ENCODE measurements at places on chromosomes 6 and 20.

GRCh38 chr20:610130-611046 lies at the start of gene TCF15:
TCF15 (minus strand) TSS chr20:610309; CDS start chr20:610237, 72 bp downstream.
- DNase-seq = peak; percentile 47

GRCh38 chr6:92593201-92593600 lies 826.2 kb downstream of the EPHA7 start:
- DNase-seq = no peak

- DNase-seq = no peak
Measured at GRCh38 chr6:23282252-23283021, 713.1 kb downstream of the HDGFL1 start.

GRCh38 chr6:170087941-170088581 lies 202.8 kb downstream of the DLL1 start:
- DNase-seq = no peak

GRCh38 chr6:73951183-73951582 lies 255.2 kb downstream of the CD109 start:
- no peak for DNase-seq

DNA sequence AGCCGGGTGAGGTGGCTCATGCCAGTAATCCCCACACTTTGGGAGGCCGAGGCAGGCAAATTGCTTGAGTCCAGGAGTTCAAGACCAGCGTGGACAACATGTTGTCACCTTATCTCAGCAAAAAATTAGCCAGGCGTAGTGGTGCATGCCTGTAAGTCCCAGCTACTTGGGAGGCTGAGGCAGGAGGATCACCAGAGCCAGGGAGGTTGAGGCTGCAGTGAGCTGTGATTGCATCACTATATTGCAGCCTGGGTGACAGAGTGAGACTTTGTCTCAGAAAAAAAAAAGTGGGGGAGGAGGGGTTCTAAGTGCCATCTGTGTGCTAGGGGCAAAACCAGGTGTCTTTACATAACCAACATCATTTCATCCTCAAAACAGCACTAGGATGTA lies 48.3 kb downstream of the CDK5RAP1 start:
- DNase-seq = no peak

DNA sequence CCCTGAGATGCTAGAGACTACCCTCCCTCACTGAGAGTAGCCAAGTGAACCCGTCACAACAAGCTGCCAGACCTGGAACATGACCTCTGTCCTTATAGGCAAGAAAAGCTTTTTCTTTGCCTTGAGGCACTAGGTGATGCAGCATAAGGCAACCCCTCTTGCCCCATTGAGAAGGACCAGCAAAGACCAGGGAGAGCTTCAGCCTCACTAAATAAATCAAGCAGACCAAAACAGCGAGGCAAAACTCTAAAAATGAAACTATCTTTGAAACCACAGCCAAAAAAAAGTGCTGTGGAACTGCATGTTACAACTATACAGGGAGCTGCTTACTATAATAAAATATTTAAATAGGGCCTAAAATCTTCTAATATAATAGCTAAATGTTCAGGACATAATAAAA lies 62.6 kb upstream of the FAM83B start:
- no peak for DNase-seq

DNA sequence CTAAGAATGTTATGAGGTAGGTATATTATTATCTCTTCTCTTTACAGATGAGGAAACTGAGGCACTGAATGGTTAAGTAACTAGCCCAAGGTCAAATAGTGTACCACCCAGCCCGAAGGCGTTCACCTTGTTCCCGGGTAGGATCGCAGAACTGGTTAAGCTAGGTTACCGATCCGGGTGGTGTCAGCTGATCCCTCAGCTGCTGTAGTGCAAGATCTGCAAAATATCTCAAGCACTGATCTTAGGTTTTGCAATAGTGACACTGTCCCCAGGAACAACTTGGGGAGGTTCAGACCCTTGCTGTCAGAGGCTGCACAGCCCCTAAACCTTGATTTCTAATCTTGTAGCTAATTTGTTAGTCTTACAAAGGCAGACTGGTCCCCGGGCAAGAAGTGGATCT lies 28.1 kb downstream of the SLC52A3 start:
- no peak for DNase-seq

GRCh38 chr6:165219629-165220028 lies 89.8 kb downstream of the C6orf118 start:
- no peak for DNase-seq

- DNase-seq = no peak
Measured at GRCh38 chr20:31632548-31633338, 5.0 kb upstream of the COX4I2 start.

- DNase-seq = peak; percentile 56
Measured at GRCh38 chr20:58524814-58525213, 9.6 kb upstream of the APCDD1L start.

- DNase-seq = no peak
Measured at GRCh38 chr6:168121303-168121665, 42.3 kb upstream of the FRMD1 start.

DNA sequence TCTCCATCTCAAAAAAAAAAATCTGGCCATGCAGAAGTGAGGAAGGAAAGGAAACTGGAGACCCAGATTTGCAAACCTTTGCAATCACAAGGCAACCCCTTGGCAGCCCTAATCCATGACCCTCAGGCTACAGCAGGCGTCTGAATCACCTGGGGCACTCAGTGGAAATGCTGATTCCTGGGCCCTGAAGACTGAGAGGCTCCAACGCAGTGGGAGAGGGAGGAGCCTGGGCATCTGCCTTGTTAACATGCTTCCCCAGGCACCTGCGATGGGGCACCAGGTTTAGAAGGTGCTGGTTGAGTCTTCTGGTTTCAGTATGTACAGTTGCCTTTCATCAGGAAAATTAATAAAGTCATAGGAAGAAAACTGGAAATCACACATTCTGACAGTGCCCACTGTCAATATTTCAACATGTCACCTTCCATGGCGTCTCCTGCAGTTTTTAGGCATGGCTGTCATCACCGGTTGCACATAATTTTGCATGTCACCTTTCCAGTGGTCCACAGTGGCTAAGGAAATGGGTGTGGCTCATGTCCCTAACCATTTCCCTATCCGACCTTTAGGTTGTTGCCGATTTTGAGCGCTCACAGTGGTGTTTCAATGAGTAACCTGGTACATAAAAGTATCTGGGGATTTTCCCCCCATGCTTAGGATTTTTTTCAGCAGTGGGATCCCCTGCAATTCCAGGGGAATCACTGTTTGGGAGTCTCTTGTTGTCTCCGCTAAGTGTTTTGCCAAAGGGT lies 56.9 kb downstream of the PREX1 start:
- DNase-seq = no peak

GRCh38 chr20:24657878-24658620 lies 188.6 kb downstream of the SYNDIG1 start:
- peak; percentile 51 for DNase-seq

GRCh38 chr6:21396313-21396712 lies 197.2 kb upstream of the SOX4 start:
- peak; percentile 87 for DNase-seq

GRCh38 chr6:139834232-139834631 lies 459.8 kb upstream of the CITED2 start:
- no peak for DNase-seq

DNA sequence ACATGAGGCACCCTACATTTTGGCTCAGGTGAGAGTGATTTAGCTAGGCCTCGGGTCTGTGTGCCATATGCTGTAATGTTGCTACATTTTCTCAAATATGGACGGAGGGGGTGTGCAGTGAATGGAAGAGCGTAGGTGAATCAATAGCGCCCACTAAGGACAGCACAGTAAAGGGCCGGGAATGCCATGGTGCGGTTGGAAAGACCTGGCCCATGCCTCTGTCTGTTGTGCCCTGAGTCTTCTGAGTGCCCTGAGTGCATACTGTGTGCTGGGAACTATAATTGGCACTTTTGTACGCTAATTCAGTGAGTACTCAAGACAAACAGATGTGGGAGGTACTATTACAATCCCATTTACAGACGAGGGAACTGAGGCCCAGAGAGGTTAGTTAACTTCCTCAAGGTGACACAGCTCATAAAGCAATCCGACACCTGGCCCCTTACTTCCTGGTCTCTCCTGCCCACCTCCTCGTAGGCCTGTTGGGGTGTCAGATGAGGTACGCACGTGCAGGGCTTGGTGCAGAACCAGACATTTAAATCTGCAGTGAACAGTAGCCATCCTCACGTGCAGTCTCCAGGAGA lies 17.3 kb downstream of the SLC22A1 start:
- no peak for DNase-seq

DNA sequence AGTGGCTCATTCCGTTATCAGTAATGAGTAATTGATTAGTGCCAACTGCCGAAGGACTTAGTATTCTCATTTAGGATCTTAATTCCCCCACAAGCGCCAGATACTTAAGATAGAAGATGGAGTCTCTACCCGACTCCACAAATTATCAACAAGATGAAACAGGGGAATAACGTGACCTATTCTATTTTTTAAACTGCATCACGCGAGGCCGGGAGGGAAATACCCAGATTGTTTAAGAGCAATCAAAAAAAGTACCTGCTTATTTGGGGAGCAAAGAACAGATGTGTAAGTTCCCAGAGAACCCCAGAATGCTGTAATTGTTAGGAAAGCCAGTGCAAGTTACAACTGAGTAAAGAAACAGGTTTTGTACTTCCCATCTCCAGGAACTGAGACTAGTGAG lies 1.1 kb upstream of the MAP3K5 start:
- no peak for DNase-seq

GRCh38 chr20:64119301-64119680 lies 11.9 kb upstream of the NPBWR2 start:
- DNase-seq = no peak

- DNase-seq = no peak
Measured at GRCh38 chr20:58327211-58327610, 17.7 kb downstream of the RAB22A start.

DNA sequence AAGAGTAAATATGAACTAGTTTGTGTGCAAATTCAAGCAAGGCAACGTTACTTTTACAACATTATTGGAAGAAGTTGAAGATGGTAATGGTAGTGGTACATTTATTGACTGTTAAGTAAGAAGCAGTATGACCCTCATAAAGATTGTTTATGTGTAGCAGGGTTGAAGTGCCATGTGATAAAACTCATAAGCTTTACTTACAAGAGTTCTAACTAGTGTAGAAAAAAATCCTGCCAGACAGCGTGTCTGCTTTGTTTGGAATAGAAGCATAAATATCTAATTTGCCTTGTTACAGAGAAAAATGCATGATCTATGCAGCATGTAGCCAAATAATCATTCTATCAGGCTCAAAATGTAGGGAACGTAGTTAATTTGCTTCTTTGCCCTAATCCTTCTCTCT lies 450.8 kb upstream of the SOX4 start:
- no peak for DNase-seq

GRCh38 chr6:158955255-158955654 lies 44.7 kb downstream of the RSPH3 start:
- no peak for DNase-seq

DNA sequence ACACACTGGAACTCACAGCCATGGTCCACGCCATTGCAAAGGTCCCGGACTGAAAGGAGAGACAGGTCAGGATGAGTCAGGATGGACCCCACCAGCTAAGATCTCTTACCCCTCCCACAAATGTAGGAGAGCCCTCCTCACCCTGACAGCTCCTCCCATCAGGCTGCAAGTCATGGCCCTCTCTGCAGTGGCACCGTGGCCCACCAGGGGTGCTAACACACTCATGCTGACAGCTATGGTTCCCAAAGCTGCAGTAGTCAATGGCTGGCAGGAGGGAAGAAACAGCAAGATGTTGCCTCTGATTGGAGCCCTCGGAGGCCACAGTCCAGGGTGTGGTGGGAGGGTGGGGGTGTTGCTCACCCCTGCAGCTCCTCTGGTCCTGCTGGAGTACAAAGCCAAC lies 5.7 kb upstream of the RBPJL start:
- DNase-seq = peak; percentile 30

DNA sequence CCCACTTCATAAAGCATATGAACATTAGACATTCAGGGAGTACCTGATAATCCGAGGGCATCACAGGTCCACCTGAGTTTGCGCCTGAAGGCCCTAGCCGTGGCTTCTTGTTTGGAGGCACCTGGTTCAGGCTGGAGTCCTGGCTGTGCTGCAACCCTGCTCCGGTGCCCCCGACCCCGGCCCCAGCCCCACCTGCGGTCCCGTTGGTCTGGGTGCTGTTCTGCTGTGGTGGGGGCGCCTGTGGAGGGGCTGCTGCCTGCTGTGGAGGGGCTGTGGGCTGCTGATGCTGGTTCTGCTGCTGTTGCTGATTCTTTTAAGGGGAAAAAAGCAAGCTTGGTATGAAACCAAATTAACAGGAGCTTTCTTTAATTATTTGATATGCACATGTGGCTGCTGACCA lies 144.6 kb upstream of the SLC22A16 start:
- no peak for DNase-seq

GRCh38 chr6:13989496-13990144 lies 64.9 kb downstream of the RNF182 start:
- DNase-seq = no peak

- DNase-seq = no peak
Measured at GRCh38 chr6:12071064-12071615, 59.0 kb downstream of the HIVEP1 start.

DNA sequence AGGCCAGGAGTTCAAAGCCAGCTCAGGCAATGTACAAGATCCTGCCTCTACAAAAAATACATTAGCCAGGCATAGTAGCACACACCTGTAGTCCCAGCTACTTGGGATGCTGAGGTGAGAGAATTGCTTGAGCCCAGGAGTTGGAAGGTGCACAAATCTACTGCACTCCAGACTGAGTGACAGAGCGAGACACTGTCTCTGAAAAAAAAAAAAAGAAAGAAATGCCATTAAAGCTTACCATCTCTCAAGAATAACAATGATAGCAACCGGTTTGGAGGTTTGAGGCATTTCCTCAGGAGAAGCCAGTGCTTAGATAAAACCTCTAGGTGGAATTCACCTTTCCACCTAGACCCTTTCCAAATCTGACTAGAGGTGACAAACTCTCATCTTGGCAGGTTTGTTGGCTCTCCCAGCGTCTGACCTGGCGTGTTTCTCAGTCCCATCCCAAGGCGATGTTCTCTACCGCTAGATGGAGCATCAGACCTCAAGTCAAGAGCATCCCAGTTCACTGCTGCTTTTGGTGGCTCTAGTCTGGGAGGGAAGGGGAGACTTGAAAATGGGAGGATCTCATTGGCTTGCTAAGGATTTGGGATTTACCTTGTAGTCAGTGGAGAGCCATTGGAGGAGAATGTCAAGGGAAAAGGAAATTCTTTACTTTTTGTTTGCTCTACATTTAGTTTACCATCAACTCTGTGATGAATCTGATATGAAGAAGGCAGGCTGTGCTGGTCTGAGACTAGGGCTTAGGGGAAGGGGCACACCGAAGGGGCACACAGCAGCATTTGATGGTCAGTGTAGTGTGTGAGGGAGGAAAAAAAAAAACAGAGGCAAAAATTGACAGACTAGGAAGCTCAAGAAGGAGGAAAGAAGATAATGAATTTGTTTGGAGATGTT lies 67.9 kb downstream of the NCOA7 start:
- peak; percentile 81 for DNase-seq

- DNase-seq = no peak
Measured at GRCh38 chr6:98931696-98932095, 16.1 kb downstream of the FBXL4 start.

GRCh38 chr6:84522135-84522549 lies 242.3 kb downstream of the TBX18 start:
- peak; percentile 83 for DNase-seq

GRCh38 chr20:45105317-45105716 lies 4.4 kb upstream of the KCNS1 start:
- no peak for DNase-seq

All from astrocyte of the hippocampus (primary cell).